ENCODE measurements at places on chromosomes 7 and 10. TPM values are rescaled to one million over a fixed set of nuclear protein-coding genes. Genes with fewer than 3 reads are reported as not detected.

The STAG3 gene
- 24.2 TPM for total RNA-seq

The RHOBTB1 gene
- 0.07 TPM for total RNA-seq

The ATG9B gene
- total RNA-seq, result 12.3 TPM

The PRR15 gene
- total RNA-seq, result not detected

The FGFR2 gene
- not detected for total RNA-seq

The TMEM243 gene
- 51.6 TPM for total RNA-seq

The AQP1 gene
- total RNA-seq, result 0.21 TPM

The LRRC4 gene
- total RNA-seq, result not detected

The SEMA3E gene
- not detected for total RNA-seq

The MEOX2 gene
- total RNA-seq, result not detected

GRCh38 chr10:94223702-94224370 lies 138.9 kb downstream of the NOC3L start:
- DNase-seq, result no peak

- DNase-seq, result no peak
These were observed 153.9 kb downstream of the ACTR3B start for GRCh38 chr7:152913492-152913891.

DNA sequence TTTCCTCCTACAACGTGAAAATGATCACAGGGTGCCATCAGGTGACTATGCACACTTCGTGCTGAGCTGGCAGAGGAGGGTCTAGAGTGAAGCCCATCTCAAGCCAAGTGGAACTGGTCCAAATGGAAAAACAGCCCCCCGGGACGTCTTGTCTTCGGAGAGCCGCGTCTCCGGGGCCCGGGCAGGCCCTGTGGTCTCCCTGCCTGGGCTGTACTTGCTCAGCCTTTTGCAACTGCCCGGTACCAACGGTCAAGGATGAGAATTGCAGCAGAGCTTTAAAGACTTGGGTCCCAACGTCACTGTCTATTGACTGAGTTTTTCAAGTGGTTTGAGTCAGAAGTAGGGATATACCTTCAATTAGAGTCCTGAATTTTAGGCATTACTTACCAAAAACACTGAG lies 315.5 kb downstream of the PTPRN2 start:
- no peak for DNase-seq

DNA sequence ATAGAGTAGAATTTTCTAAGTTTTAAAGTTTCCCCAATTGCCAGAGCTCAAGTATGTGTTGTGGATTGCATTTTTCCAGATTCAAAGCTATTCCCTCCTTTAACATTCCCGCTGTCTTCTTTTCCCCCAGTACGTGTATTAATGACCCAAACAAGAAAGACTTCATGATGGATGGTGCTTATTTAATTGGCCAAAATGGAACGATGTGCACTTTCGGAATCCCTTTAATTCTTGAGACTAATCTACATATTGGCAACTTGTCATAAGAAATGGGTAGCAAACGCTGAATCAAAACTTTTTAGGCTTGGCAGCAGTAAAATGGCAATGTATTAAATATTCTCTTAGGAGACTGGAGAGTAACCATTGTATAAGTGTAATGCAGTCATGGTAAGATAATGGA lies 753.2 kb downstream of the LRMDA start:
- DNase-seq, result no peak

DNA sequence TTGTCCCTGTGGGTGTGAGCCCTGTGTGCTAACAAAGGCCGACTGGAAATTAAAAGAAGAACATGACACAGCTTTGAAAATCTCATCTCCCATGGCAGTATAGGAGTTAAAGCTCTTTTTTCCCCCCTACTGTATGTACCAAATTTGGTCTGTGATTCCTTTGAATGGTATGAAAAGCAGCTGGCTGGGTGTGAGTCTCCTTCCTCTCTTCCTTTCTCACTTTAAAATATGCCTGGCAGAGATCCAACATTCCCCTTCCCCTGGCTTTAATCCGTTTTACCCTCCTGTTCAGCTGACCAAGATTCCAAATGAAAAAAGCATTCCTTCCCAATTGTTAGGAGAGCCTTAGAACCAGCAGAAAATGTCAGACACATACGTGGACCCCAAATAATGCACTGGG lies 225.0 kb upstream of the CELF2 start:
- DNase-seq, result no peak

- no peak for DNase-seq
These were observed 170.5 kb upstream of the NPSR1 start for GRCh38 chr7:34487391-34488115.

DNA sequence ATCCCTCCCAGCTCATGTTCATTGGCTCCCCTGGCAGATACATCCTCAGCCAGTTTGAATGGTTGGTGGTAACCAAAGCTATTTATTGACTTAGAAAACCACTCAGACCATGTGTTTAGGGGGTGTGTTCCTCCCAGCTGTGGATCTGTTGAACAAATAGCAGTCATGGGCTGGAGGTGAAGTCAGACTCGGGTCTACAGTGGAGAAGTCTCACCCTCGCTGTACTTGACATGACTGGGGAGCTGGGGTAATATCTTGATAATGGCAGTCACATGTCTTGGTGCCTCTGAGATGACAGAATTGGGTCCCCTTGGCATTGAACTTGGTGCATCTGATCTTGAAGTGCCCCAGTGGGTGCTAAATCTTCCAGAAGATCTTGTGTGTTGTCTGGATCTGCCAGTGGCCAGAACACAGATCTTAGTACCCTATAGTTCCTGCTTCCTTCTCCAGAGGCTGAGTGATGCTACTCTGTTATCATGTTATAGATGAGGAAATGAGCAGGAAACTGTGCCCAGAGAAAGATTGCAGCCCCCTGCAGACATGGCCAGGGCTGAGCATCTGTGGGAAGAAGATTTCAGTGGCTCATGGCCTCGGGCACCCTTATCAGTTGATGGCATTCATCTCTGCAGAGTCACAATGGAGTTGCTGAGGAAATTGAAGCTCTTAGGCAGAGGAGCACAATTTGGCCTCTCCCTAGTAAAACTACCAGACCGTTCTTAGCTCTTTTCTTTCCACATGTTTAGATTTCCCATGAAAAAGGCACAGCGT lies 50.4 kb downstream of the ADRA2A start:
- no peak for DNase-seq

GRCh38 chr7:98500764-98501163 lies 99.9 kb upstream of the BAIAP2L1 start:
- DNase-seq, result no peak

DNA sequence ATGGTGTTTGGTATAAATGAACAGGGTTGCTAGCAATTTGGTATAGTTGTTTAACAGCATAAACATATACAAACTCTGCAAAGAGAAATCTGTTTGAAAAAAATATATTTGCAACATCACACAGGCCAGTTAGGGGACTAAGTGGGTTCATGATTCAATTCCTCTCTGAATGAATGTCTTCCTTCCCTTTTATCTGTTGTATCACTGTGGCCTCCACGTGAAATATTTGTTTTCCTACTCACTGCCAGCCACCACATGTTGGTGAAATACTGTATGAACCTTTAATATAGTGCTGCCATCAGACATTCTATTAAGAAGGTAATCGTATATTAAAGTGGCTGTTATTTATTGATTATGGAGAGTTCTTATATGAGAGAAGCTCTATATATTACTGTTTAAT lies 157.0 kb downstream of the ARID5B start:
- no peak for DNase-seq

DNA sequence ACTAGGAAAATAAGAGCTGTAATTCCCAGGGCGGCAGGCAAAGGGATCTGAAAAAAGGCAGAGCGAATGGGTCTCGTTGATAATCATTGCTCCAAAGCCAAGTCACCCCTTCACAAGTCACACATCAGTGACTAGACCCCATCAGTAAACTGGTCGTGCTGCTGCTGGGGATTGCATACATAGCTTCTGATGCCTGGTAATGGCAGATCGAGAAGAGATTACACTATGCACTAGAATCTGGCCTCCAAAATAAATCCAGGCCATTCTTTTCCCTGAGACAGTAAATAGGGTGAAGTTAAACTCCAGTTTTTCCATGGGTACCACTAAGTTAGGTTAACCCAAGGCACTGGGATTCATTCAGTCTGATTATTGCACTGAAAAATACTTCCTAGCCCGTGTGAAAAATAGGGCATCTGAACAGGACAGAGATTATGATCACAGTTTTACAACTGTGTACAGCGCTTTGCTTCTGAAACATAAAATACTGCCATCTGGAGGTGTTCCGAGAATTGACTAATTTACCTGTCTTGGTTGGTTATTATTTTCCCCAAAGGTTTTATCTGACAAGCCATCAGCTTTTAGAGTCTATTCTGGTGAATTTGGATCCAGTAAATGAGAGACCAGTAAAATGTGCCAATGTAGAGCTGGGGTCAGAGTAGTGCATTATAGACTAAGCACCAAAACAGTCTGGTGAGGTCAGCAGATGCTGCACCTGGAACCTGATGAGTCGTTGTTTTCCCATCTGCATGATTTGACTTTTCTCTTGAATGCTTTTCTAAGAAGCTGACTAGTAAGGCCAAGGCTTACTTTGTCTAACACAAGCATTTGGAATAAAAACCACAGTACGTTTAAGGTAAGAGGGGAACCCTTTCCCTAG lies 82.9 kb upstream of the AFAP1L2 start:
- no peak for DNase-seq

GRCh38 chr7:33495207-33495606 lies 365.8 kb downstream of the BBS9 start:
- DNase-seq, result no peak

- DNase-seq, result no peak
These were observed 452.4 kb upstream of the AKR1E2 start for GRCh38 chr10:4373612-4374011.

GRCh38 chr7:17152721-17153120 lies 145.7 kb upstream of the AHR start:
- no peak for DNase-seq

GRCh38 chr7:156419782-156420181 lies 220.8 kb upstream of the RNF32 start:
- DNase-seq, result no peak

DNA sequence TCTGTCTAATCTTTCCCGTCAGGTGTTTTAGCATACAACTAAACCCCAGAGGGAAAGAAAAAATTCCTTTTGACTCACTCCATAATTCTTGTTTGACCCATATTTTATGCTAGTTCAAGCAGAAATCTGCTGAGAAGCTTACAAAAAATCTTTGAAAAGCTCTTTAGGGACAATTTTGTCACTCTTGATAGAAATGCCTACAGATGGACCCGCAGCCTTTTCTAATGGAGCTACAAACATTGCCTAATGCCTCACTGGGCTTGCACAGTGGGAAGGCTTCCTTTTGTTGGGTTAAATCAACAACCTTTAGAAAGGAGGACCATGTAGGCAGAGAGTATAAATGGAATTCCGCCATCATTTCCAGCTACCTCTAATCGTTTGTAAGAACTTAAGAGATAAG lies 344.5 kb downstream of the PCLO start:
- DNase-seq, result no peak

DNA sequence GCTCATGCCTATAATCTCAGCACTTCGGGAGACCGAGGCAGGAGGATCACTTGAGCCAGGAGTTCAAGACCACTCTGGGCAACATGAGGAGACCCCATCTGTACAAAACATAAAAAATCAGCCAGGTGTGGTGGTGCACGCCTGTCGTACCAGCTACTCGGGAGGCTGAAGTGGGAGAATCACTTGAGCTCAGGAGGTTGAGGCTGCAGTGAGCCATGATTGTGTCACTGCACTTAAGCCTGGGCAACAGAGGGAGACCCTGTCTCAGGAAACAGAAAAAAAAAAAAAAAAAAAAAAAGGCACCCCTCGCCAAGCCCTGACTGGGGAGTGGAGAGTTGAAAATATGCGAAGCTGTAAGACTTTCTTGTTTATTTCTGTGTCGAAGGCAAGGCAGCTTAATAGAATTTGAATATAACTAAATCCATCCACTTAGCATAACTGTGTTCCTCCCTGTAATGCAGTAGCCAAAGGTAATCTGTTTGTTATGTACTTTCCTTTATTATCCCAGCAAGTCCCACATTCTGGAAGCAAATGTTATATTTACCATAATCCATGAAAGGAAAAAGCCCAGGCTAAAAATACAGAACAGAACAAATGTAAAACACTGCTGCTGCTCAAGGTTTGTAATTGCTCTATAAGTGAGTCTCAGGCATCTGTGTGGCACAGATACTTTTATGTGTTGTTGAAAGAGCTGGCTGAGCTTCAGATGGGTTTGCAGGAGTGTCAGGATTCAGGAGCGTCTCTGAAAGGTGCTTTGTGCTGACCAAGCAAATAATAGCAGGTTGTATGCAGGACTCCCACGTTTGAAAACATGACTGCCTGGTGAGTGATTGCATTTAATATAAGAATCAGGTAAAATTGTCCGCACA lies 127.2 kb downstream of the CELF2 start:
- peak; percentile 30 for DNase-seq

- DNase-seq, result no peak
These were observed 97.7 kb upstream of the MTPN start for GRCh38 chr7:136074843-136075242.

GRCh38 chr10:7186387-7187018 lies 224.3 kb downstream of the SFMBT2 start:
- no peak for DNase-seq

DNA sequence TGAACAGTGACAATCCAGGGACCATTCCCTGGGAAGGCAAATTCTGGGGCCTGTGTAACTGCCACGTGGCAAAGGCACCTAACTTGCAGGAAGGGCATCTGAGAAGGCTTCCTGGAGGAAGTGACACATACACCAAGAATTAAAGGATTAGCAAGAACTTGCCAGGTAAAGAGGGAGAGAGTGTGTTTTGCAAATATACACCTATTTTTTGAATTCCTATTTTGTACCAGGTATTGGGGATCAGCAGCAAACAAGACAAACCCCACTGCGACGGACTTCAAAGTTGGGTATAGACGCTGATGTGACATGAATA lies 206.5 kb upstream of the ZMIZ1 start:
- no peak for DNase-seq

GRCh38 chr10:73485320-73485719 lies 10.5 kb downstream of the PPP3CB start:
- no peak for DNase-seq

GRCh38 chr7:39042670-39043069 lies 65.0 kb downstream of the POU6F2 start:
- no peak for DNase-seq

- peak; percentile 14 for DNase-seq
These were observed 10.9 kb downstream of the NPFFR1 start for GRCh38 chr10:70272925-70273316.

- no peak for DNase-seq
These were observed 263.1 kb upstream of the CXCL12 start for GRCh38 chr10:44647877-44648542.

DNA sequence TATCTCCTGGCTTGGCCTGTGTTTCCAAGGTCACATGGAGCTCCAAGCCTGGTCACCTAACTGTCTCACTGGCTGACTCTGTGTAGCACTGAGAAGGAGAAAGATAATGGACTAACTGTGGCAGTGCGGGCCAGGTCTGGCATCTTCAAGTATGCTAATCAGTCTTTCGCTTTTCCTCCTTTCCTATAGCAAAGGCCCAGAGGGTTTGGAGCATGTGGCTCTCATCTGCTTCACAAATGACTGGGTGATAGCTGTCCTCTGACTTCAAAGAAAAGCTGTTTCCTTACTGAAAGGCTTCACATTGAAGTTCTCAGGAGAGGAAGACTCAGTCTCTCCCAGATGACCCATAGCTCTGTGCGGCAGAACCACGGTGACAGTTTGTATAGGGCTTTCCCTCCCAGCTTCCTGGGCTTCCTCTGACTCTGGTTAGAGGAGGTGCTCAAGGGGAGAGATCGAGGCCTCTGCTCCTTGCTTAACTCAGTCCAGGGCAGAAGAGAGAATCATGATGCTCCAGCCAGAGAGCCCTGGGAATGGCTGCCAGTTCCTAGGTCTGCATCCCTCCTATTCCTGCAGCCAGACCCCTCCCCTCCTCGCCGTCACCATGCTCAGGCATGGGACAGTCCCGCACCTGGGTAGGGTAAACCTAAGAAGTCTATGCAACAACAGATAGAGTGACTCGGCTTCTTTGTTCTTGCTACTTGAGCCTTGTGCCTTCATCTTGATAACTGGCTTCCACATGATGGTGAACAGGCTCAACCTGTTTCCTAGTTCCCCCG lies 72.3 kb downstream of the CCDC71L start:
- DNase-seq, result no peak

Data from activated CD4-positive, alpha-beta T cell treated with anti-CD3 and anti-CD28 coated beads, Interleukin-2, amount 10 ng/mL, durations not matched to agents 7 days and 5 days (primary cell).